ENCODE measurements at places on chromosomes 12 and 14. TPM values are rescaled to one million over a fixed set of nuclear protein-coding genes. Genes with fewer than 3 reads are reported as not detected.

DNA sequence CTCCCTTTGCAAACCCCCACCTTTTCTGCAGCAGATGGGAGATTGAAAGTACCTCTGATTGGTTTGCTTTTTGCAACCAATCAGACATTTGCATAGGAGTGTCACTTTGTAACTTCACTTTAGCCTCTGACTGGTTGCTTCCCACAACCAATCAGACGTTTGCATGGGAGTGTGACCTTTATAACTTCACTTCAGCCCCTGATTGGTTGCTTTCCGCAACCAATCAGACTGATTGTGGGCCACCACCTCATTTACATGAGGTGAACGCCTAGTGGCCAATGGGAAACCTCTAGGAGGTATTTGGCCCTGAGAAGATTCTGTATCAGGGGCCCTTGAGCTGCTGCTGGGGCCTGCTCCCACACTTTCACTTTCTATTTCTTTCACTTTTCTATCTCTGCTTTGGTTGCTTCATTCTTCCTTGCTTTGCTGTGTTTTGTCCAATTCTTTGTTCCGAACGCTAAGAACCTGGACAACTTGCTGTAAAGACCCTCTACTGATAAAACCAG lies 106.0 kb upstream of the PRICKLE1 start:
- no peak for DNase-seq

DNA sequence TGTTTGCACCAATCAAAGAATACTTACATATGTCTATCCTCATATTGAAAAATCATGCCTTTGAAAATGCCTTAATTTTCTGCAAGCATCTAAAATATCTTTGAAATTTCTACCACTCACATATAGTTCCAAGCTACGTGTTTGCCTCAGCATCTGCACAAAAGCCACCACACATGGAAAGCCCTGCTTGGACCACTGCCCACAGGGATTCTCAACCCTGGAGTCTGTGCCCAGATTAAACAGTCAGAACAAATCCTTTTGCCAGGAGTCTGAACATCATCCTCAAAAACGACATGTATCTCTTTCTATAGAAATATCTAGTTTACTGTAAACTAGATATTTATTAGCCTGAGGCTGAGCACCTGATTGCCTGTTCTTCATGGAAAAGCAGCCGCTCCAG lies 32.6 kb downstream of the ARMH4 start:
- DNase-seq, result no peak

GRCh38 chr12:98698603-98699463 lies 53.7 kb downstream of the APAF1 start:
- DNase-seq, result peak; percentile 71

DNA sequence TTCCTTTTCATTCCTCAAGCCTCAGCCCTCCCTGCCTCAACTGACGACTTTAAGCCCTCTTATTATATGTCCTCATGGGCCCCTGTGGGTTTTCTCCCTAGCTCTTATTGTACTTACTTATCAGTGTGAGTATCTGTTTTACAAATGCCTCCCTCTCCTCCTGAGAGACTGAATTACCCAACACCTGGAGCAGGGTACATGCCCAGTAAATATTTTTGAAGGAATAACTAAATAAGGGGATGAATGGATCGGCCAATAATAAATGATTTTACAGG lies 95.8 kb upstream of the SLC35F4 start:
- no peak for DNase-seq

GRCh38 chr12:104652910-104653309 lies 196.2 kb downstream of the CHST11 start:
- no peak for DNase-seq

GRCh38 chr14:105602799-105603793 lies 76.7 kb downstream of the TMEM121 start:
- no peak for DNase-seq

Gene VRTN
- total RNA-seq, result not detected

Gene HNF1A
- total RNA-seq, result not detected

Gene POTEG
- not detected for total RNA-seq

Gene FSCB
- not detected for total RNA-seq

Gene PTPN21
- total RNA-seq, result 9.2 TPM

All from fibroblast of lung (primary cell).